ENCODE measurements at places on chromosomes 7 and 10. TPM values are rescaled to one million over a fixed set of nuclear protein-coding genes. Genes with fewer than 3 reads are reported as not detected.

Gene WEE2
- total RNA-seq: not detected

DNA sequence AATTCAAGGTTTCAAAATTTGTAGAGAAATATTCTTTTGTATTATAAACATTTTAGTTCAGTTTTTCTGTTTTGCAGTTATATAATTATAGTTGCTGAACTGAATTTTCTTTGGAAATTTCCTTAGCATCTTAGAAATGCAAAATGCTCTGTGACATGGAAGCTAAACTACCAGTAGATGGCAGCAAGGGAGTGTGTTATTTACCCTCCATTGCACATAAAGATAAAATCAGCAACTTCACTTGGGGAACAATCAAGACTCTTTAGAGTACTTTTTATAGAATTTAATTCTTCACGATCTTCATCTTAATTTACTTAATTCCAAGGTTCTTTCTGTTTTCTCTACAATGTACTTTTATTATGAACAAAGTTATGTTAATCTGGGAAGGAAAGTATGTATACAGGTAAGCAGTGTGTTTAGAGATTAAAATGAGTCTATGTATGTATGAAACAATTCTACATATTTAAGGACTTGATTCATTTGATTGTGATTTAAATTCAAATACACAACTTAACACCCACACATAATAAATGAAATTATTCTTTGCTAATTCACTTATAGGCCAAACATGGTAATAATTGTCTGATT is 404.2 kb downstream of the THSD7A start:
- DNase-seq: peak; percentile 36

GRCh38 chr7:36198854-36199266 is 45.8 kb downstream of the EEPD1 start:
- DNase-seq: no peak

DNA sequence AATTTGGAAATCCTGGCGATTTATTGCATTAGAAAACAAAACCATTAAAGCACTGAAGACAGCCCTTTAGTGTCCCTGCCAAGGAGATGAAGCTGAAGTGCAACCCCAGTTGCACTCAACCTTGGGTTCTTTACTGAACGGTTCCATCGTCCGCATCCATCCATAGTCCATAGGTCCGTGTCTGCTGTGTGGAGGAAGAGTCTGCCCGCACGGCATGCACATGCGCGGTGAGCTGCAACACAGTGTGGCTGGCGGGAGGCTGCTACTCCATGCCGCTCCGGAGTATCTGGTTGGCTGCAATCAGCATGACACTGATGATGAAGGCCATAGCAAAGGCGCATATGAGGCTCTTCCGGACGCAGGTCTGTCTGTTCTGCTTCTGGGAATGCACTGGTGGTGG is 624.6 kb downstream of the CALN1 start:
- DNase-seq: no peak

DNA sequence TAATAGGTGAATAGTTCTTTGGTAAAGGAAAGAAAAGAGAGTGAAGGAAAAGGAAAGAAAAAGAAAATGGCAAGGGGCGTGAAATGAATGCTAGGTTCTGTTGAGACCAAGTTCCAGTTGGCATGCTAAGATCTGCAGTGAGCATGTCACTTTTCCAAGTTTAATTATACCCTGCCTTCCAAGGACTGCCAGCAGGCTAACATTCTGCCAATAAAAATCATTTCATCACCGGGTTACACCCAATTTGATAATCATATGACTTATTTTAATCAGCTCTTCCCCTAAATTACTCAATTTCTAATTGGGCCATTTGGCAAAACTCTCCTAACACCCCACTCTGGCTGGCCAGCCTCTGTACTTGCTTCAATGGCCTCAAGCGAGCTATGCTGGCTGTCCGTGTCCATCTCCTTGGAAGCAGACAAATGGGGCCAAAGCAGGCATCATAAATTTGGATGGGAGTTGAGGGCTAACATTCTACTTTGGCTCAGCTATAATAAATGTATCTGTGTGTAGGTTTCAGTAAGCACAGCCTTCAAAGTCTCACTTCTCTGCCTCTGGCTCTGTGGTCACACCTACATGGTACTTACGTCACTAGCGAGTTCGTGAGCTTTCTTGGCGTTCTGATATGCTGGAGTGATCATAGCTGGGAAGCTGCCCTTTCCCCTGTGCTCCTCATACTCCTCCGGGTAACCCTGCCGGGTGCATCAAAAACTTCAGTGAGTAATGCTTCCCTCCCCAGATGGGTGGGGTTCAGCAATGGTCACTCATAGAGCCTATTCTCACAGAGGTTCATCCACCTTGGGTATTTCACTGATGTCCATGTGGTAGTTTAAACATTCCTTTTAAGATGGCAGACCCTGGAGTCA is 17.3 kb downstream of the NRAP start:
- no peak for DNase-seq

DNA sequence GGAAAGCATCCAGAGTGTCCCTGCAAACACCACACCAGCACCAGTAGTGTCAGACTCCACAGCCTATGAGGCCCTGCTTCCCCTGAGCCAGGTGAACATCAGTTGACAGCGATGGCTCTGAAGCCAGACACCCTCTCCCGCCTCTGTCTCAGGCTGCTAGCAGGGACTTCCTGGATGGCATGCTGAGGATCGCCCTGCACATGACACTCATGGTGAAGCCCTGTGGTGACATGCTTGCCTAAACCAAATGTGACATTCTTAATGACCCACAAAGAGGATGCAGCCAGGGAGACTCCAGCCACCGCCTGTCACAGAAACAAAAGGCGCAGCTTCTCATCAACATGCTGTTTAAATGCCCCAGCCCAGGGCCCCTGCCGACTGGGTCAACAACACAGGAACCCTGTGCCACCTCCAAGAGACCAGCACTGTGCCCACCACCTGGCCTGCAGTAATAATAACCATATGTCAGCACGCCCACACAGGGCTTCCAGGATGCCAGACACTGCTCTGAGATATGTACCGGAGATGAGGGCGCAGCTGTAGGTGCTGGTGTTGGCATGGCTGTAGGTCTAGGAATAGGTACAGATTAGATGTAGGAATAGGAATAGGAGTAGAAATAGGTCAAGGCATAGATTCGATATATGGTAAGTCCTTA is 81.3 kb downstream of the GRID1 start:
- peak; percentile 61 for DNase-seq

GRCh38 chr10:31458974-31459373 is 140.0 kb downstream of the ZEB1 start:
- no peak for DNase-seq

GRCh38 chr10:36779238-36779846 is 346.1 kb upstream of the ANKRD30A start:
- DNase-seq: peak; percentile 85

DNA sequence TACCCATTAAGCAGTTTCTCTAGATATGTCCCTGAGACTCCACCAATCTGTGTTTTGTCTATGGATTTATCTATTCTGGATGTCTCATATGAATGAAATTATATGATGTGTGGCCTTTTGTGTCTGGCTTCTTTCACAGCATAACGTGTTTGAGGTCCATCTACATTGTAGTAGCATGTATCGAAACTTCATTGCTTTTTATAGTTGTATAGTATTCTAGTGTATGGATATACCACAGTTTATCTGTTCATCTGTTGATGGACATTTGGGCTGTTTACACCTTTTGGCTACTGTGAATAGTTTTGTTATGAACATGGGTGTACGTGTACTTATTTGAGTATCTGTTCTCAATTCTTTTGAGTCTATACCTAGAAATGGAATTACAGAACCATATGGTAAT is 9.6 kb downstream of the KAT6B start:
- DNase-seq: no peak
